PC-9 (cell line): ENCODE measurements at places on chromosomes 7 and 10.

GRCh38 chr7:117492649-117493048 lies 12.8 kb downstream of the CFTR start:
- no peak overlapping the region for H3K4me3 ChIP-seq
- no peaks in the 10 kb centered on the region for H3K4me1 ChIP-seq
- H3K27ac ChIP-seq, result no peak overlapping the region

GRCh38 chr7:128104108-128104742 lies 73.0 kb upstream of the LRRC4 start:
- no peak for DNase-seq
- H3K4me3 ChIP-seq, result no peak overlapping the region
- no peak overlapping the region for H3K27ac ChIP-seq
- H3K36me3 ChIP-seq, result no peaks in the 10 kb centered on the region
- no peaks in the 10 kb centered on the region for H3K4me1 ChIP-seq
- peaks cover 7% of the 10 kb centered on the region for H3K27me3 ChIP-seq

DNA sequence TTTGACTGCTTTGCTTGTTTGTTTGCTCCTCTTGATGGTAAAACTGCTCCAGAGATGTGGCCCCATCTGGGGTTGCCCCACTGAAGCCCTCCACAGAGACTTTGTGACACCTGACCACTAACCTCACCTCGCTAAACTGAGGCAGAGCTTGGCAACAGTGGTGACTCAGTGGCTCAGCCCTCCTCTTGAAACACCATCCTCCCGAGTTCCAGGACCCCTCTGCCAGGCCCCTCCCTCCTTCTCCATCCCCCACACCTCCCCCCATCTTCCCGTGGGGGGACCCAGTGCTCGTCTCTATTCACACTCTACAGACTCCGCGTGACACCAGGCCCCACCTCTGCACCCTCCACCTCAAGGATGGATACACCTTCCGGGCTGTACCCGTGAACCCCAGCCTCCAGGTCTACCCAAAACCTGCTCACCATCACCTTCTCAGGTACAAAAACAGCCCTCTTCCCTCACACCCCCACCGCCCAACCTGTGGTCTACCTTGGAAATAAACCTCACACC lies 19.0 kb upstream of the RET start:
- H3K4me3 ChIP-seq, result no peak overlapping the region
- H3K27me3 ChIP-seq, result 0 out of 2 replicates have a peak, but pooled peaks cover 15% of the 10 kb centered on the region
- no peaks in the 10 kb centered on the region for H3K36me3 ChIP-seq
- no peak overlapping the region for H3K27ac ChIP-seq

- H3K4me1 ChIP-seq, result peaks cover 17% of the 10 kb centered on the region; the same call in 1 of the 2 replicates
- H3K4me3 ChIP-seq, result no peak overlapping the region
- no peak for DNase-seq
- no peaks in the 10 kb centered on the region for H3K27me3 ChIP-seq
- no peaks in the 10 kb centered on the region for H3K36me3 ChIP-seq
These were observed 27.1 kb downstream of the MDH2 start for GRCh38 chr7:76074972-76075370.

GRCh38 chr10:79005126-79005810 lies 63.5 kb upstream of the ZMIZ1 start:
- H3K4me1 ChIP-seq, result peaks cover 7% of the 10 kb centered on the region; the same call in 1 of the 2 replicates
- no peak overlapping the region for H3K4me3 ChIP-seq
- H3K27me3 ChIP-seq, result no peaks in the 10 kb centered on the region
- DNase-seq, result no peak
- no peak overlapping the region for H3K27ac ChIP-seq

GRCh38 chr7:2523941-2524807 lies 4.6 kb downstream of the LFNG start:
- H3K36me3 ChIP-seq, result no peaks in the 10 kb centered on the region
- peak overlapping the region; percentile 75 for H3K27ac ChIP-seq
- H3K4me3 ChIP-seq, result peak overlapping the region; percentile 37; the same call in 1 of the 2 replicates

GRCh38 chr7:141928845-141929195 lies 12.6 kb downstream of the OR9A4 start:
- no peaks in the 10 kb centered on the region for H3K4me1 ChIP-seq
- no peaks in the 10 kb centered on the region for H3K27me3 ChIP-seq
- H3K4me3 ChIP-seq, result no peak overlapping the region
- DNase-seq, result no peak

DNA sequence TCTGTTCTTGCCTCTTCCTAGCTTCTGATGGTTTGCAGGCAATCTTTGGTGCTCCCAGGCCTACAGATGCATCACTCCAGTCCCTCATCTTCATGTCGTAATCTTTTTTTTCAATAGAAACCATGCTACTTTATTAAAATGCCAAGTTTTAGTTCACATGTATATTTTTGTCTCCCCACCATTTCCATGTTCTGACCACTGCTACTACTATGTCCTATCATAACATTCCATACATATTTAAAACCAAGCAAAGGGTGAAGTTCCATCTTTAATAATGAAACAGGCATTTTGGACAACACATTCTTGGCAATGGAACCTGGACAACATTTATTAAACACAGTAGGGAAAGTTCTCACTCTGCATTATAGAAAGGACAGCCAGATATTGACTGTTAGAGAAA lies 58.8 kb downstream of the ZNF518A start:
- DNase-seq, result no peak
- H3K27me3 ChIP-seq, result peaks cover 2% of the 10 kb centered on the region; the same call in 1 of the 2 replicates
- no peaks in the 10 kb centered on the region for H3K4me1 ChIP-seq
- H3K36me3 ChIP-seq, result no peaks in the 10 kb centered on the region

DNA sequence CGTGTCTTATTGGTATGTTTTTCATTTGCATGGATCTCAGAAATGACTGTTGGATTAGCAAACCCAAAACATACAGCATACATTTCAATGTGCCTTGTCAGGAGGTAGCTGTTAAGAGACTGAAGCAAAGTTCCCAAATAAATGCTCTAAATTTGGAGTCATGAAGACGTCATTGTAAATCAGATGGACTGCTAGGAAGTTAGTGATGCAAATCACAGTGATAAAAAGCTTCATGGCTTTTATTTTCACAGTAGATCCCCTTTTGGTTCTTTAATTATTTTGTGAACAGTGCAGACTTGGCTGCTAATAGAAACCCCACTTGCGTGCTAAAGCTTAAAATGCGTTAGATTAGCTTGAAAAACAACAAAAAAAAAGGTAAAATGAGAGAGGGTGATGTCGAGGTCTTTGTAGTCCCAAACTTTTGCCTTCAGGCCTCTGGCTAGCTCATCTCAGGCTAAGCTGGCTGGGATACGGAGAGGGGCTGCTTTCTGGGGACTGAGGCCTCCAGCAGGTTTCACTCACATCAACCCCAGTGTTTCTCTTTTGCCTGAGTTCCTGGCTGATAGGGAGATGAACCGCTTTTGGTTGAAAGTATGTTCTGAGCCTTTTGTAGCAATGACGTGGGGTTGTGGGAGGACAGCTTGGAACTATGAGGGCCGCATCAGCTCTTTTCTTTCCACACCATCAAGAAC lies 107.1 kb upstream of the CDCA7L start:
- peaks cover 89% of the 10 kb centered on the region for H3K27me3 ChIP-seq
- H3K4me1 ChIP-seq, result no peaks in the 10 kb centered on the region
- no peak overlapping the region for H3K4me3 ChIP-seq
- no peak for DNase-seq

DNA sequence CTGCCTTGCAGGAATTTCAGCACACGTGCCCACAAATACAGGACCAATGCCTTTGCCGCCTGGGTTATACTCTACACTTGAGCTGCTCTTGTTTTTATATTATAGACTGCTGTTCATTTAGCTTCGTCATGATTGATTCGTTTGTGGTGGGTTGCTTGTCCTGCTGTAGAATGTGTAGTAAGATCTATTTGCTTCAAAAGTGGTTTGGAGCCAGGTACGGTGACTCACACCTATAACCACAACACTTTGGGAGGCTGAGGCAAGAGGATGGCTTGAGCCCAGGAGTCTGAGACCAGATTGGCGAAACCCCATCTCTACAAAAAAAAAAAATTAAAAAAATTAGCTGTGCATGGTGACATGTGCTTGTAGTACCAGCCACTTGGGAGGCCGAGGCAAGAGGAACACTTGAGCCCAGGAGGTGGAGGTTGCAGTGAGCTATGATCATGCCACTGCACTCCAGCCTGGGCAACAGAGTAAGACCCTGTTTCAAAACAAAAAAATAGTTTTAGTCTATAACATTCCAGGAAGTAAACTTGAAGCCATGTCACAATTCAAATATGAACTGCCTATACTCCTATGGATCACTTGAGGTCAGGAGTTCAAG lies 9.0 kb upstream of the RHBDD2 start:
- H3K4me1 ChIP-seq, result peaks cover 13% of the 10 kb centered on the region
- H3K36me3 ChIP-seq, result no peaks in the 10 kb centered on the region
- H3K27me3 ChIP-seq, result no peaks in the 10 kb centered on the region
- no peak overlapping the region for H3K4me3 ChIP-seq

DNA sequence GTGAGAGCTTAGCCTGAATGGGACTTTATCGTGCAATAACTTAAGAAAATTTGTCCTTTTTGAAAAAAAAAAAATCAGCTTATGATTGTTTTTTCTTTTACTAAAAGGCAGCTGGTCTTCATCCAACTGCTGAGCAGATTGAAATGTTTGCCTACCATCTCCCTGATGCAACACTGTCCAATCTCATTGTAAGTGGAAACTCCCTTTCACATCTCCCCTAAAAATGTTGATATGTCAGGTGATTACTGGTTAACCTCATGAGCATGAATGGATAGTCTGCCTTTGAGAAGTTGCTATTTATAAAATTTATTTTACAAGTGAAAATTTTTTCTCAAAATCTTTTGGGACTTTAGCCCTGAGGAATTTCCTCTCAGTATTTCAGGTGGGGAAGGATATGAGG lies 17.8 kb upstream of the HKDC1 start:
- no peaks in the 10 kb centered on the region for H3K27me3 ChIP-seq
- H3K36me3 ChIP-seq, result peaks cover 28% of the 10 kb centered on the region
- DNase-seq, result no peak

- no peak for DNase-seq
- no peak overlapping the region for H3K4me3 ChIP-seq
- H3K27me3 ChIP-seq, result no peaks in the 10 kb centered on the region
- H3K4me1 ChIP-seq, result 0 out of 2 replicates have a peak, but pooled peaks cover 9% of the 10 kb centered on the region
These were observed 1.7 kb downstream of the LIPM start for GRCh38 chr10:88804083-88804812.

- H3K4me1 ChIP-seq, result peaks cover 84% of the 10 kb centered on the region
- H3K36me3 ChIP-seq, result no peaks in the 10 kb centered on the region
- H3K4me3 ChIP-seq, result no peak overlapping the region
- peak overlapping the region; percentile 96 for H3K27ac ChIP-seq
- peak; percentile 22 for DNase-seq
These were observed 40.5 kb downstream of the PRSS2 start for GRCh38 chr7:142811154-142811737.

DNA sequence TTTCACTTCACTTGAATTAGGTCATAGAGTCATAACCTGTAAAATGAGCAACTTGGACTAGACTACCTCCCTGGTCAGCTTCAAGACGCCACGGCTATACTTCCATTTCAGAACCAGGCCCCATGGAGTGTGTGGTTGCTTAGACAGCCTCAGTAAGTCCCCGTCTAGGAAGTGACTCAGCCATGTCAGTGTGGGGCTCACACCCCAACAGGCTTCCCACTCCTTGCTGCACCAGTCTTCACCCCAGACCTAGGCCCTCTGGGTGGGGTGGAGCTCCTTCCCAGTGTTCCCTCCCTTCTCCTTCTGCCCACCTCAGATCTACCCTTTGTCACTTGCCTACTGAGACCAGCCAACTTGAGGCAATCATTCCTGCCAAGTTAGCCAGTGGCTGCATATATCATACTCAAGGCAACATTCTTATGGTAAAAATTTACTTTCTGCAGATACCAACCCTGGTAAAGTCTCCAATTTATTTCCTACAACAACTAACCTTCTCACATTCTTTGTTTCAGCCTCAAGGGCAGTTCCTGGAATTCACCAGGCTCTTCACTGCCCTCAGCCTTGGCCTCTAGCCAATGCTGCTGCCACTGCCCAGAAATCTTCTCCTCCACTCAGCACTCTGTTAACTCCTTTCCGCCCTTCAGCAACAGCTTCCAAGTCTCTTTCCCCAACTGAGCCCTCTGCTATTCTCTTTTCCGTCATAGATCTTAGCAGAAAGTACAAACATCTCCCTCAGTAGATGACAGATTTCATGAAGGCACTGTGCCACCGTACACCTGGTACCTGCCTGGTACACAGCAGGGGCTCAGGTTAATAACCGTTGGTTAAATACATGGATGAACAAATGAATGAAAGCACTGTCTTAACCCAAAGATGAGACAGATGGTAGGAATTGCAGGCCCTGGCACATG lies 31.3 kb upstream of the ZNRF2 start:
- H3K4me3 ChIP-seq, result no peak overlapping the region
- peak; percentile 60 for DNase-seq
- H3K27me3 ChIP-seq, result no peaks in the 10 kb centered on the region
- H3K4me1 ChIP-seq, result peaks cover 15% of the 10 kb centered on the region
- H3K27ac ChIP-seq, result 0 out of 2 replicates have a peak overlapping the region, but pooled peaks have one; percentile 12
